ENCODE measurements at places on chromosomes 6 and 20. TPM values are rescaled to one million over a fixed set of nuclear protein-coding genes. Genes with fewer than 3 reads are reported as not detected.

GRCh38 chr6:117601811-117602150 is 530 bp downstream of the GOPC start:
- no peaks in the 10 kb centered on the region for H3K36me3 ChIP-seq
- H3K4me1 ChIP-seq: peaks cover 18% of the 10 kb centered on the region
- DNase-seq: no peak
- H3K27me3 ChIP-seq: no peaks in the 10 kb centered on the region

DNA sequence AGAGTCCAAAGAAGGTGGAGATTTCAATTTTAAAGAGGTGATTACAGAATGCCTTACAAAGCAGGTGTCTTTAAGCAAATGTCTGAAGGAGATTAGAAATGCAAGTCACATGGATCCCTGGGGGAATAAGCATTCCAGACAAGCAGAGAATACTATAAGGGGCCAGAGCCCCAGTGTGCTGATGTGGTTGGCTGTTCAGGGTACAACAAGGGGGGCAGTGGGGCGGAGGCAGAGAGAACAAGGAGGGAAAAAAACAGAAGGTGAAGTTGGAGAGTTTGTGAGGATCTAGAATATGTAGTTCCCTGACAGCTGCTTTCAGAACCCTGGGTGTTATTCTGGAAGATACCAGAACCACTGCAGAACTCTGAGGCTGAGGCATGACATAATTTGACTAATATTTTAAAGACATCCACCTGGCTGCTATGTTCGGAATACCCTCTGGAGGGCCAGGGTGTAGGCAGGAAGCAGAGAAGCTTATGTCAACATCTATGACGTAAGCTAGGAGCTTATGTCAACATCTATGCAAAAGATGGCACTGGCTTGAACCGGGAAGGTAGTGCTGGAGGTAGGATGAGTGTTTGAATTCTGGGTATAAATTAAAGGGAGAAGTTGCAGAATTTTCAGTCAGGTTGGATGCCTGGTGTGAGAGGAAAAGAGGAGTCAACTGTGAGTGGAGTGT is 276.3 kb upstream of the AGPAT4 start:
- H3K4me3 ChIP-seq: no peak overlapping the region
- DNase-seq: no peak
- no peaks in the 10 kb centered on the region for H3K27me3 ChIP-seq
- H3K27ac ChIP-seq: no peak overlapping the region
- no peaks in the 10 kb centered on the region for H3K36me3 ChIP-seq

FAM135A gene
- total RNA-seq: 119 TPM

DNA sequence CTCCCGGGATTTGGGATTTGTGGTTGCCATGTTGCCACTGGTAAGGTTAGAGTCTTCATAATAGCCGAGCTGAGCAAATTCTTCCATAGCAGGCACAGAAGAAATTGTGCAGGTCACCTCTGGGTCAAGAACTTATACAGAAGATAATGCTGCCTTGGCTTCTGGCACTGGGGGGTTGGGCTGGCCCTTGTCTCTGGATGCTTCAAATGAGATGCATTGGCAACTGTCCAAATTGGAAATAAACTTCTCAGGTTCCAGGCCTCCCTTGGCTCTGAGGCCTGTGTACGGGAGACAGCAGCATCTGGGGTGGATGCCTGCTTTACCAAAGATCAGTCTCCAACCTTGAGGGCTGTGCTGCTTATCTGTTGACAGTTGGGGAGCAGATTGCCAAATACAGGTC is 26.2 kb downstream of the MYO6 start:
- H3K4me3 ChIP-seq: no peak overlapping the region
- no peaks in the 10 kb centered on the region for H3K4me1 ChIP-seq
- no peaks in the 10 kb centered on the region for H3K27me3 ChIP-seq
- no peaks in the 10 kb centered on the region for H3K36me3 ChIP-seq
- DNase-seq: no peak
- H3K27ac ChIP-seq: no peak overlapping the region

DNA sequence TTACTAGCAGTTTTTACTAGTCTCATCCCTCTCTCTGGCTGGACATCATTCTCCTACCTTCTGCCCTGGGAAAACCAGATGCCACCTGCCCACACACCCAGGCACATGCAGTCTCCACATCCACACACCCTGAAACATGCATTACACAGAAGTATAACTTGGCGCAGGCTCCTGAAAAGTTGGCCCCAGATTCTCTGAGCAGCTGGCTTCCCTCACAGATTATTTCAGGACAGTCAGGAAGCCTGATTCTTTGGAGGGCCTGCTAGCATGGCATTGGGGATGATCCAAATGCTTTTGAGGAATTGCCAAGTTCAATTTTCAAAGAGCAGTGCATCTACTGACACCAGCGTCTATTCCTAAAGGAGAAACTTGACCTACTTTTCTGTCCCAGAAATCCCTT is 27.8 kb upstream of the KIF16B start:
- no peaks in the 10 kb centered on the region for H3K4me1 ChIP-seq
- H3K36me3 ChIP-seq: no peaks in the 10 kb centered on the region
- DNase-seq: no peak
- H3K27ac ChIP-seq: no peak overlapping the region
- H3K27me3 ChIP-seq: no peaks in the 10 kb centered on the region

FAXC gene
- 5.9 TPM for total RNA-seq

PNPLA1 gene
- not detected for total RNA-seq

BMP6 gene
- 2.9 TPM for total RNA-seq

EYA4 gene
- 1.00 TPM for total RNA-seq

GRCh38 chr6:52420668-52421358 is 671 bp downstream of the EFHC1 start:
- H3K27me3 ChIP-seq: no peaks in the 10 kb centered on the region
- no peaks in the 10 kb centered on the region for H3K36me3 ChIP-seq
- no peak for DNase-seq
- peak overlapping the region; percentile 80 for H3K4me3 ChIP-seq
- peaks cover 51% of the 10 kb centered on the region for H3K4me1 ChIP-seq
- peak overlapping the region; percentile 92 for H3K27ac ChIP-seq
